Stimulated activated CD8-positive, alpha-beta memory T cell treated with anti-CD3 and anti-CD28 coated beads, Interleukin-4, amount 100 ng/mL, for 1 hour (primary cell): ENCODE measurements at places on chromosomes 1 and 21.

DNA sequence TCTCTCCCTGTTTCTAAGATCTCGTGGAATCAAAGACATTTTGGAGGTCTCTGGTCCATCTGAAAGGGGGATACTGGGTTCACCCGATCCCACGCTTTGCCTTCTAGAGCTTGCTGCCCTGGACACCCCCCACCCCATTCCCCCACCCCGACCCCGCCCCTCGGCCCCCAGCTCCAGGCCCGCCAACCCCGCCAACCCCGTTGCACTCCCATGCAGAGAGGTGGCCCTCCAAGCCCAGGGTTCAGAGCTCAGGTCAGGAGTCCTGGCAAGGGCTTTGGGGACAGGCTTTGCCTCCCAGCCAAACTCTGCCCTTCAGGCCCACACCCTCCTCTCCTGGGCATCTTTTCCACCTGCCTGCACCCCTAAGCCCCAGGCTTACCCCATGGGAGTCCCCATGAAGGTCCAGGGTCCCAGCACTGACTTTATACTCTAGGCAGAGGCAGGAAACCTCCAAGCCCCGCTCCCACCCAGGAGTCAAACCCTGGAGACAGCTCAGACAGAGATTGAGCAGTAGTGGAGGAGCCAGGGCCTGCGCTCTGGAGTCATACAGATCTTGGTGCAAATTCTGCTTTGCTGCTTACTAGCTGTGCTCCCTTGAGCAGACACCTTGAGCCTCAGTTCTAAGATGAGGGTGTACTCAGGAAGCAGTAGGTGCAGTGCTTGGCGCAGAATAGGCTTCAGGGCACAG lies 155.9 kb downstream of the FOXD2 start:
- no peak for DNase-seq

GRCh38 chr1:24694380-24694843 lies 50.8 kb upstream of the CLIC4 start:
- no peak for DNase-seq

GRCh38 chr21:45209685-45210284 lies 77.9 kb downstream of the POFUT2 start:
- no peak for DNase-seq

DNA sequence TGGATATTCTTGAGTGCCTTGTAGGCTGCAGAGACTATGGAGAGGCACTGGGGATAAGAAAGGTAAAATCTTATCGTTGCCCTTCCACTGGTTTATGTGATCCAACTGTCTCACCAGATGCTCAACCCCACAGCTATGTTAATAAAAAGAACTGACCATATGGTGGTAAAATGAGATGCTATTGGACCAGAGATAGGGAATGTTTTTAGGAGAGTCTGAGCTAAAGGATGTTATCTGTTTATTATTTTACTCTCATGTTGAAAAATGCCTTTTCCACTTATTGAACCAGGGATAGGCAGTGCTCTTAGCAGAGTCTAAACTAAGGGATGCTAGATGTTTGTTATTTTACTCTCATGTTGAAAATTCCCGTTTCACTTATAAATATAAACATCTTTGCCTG lies 172.8 kb upstream of the GREM2 start:
- DNase-seq: no peak

DNA sequence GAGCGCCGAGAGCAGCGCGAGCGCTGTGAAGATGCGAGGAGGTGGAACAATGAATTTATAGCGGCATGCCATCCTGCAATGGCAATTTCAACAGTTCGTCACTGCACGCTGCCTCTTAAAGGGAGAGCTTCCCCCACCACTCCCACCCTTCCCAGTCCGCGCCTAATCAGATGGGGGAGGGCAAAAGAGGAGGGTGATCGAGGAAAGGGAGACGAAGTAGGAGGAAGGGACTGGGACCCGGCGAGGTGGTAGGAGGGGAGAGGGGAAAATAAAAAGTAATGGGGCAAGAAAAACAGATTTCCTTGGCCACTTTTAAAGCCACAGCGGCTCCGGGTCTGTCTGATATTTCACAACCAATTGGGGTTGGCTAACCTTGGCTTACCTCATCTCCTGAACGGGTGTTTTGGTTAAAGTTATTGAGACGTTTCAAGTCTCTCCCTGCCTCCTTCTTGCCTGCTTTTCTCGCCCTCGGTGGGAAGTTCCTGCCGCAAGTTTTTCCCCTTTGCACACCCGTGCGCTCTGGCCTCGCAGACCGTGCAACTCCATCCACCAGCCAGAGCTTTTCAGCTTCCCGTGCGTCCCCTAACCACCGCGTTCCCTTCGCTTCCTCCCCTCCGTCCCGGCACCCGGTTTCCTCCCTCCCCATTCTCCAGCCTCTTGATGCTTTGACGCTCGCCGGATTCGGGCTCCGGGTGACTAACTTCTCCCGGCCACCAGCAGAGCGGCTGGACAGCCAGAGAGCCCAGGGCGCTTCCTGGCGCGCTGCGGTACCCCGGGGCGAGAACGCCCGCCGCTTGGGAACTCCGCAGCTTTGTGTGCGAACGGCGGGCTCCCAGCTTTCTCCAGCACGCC lies at the start of gene ADAMTS5:
Gene ADAMTS5 (minus strand): TSS at position 27 of the 852 bp plus-strand sequence. CDS start 697 bp downstream, outside the sequence.
- DNase-seq: no peak

GRCh38 chr1:30731806-30732276 lies 8.5 kb upstream of the MATN1 start:
- DNase-seq: no peak

DNA sequence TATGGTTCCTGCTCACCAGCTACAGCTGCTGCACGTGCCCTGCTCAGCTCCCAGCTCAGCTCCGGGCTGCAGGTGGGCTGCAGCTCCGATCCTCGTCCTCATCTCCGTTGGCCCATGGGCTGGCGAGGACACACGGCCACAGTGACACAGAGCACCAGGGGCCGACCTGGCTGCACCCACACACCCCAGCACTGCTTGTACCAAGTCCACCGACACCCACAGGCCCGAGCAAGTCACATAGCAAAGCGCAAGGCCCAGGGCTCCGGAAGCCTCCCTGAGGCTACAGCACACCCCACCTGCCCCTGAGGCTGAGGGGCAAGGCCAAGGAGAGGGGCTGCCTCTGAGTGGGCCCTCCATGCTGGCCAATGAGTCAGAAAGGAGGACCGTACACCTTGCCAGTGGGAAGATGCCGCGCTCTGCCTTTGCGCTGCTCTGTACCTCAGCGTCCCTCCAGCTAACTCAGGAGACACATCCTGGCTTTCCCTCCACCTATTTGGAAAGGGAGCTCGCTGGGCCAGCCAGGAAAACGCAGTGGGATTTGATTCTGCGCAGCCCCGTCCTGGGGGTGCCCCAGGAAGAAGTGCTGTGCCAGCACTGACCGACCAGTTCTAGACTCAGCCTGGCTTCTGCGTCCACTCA lies 124.8 kb downstream of the SIK1 start:
- no peak for DNase-seq

GRCh38 chr1:84653130-84653677 lies 37.1 kb downstream of the SSX2IP start:
- no peak for DNase-seq

GRCh38 chr1:116203920-116204319 lies 92.7 kb downstream of the MAB21L3 start:
- no peak for DNase-seq

GRCh38 chr1:207872621-207873020 lies 38.3 kb downstream of the CD34 start:
- DNase-seq: no peak

GRCh38 chr1:24541711-24542346 lies 14.1 kb upstream of the NCMAP start:
- DNase-seq: no peak

GRCh38 chr21:25636727-25637126 lies 2.3 kb upstream of the JAM2 start:
- no peak for DNase-seq

DNA sequence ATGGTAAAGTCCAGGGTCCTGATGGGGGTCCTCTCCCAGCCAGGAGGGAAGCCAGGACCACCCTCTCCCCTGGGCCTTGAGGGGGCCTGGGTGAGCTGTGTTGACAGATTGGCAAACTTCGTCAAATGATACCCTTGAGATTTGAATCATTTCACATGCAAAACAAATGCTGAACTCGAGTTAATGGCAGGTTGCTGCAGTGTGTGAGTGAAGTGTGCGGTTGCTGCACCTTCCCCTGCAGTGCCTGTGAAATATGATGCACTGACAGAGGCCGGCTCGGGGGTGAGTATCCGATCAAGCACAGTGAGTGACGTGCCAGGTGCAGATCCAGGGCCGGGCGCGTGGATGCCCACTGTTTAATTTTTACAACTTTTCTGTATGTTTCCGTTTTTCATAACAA lies 5.7 kb upstream of the KRTAP12-1 start:
- DNase-seq: no peak

GRCh38 chr1:85203573-85204171 lies 2.9 kb upstream of the SYDE2 start:
- no peak for DNase-seq

DNA sequence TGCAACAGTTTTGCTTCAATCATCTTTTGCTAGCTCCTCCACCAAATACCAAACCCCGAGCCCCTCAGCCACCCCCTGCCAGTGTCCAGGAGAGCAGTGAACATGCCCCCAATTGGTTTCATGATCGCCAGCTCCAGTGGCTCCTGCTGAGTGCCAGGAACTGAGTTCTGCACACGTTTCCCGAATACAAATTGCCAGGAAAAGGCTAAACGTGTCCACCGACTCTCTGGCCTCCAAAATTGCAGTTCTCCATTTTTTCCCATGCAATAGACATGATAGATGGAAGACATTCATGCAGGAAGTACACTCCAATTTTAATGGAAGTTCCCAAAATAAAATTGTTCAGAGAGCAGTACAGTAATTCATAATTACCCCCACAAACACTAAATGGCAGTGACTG lies 101.3 kb downstream of the SPSB1 start:
- no peak for DNase-seq

DNA sequence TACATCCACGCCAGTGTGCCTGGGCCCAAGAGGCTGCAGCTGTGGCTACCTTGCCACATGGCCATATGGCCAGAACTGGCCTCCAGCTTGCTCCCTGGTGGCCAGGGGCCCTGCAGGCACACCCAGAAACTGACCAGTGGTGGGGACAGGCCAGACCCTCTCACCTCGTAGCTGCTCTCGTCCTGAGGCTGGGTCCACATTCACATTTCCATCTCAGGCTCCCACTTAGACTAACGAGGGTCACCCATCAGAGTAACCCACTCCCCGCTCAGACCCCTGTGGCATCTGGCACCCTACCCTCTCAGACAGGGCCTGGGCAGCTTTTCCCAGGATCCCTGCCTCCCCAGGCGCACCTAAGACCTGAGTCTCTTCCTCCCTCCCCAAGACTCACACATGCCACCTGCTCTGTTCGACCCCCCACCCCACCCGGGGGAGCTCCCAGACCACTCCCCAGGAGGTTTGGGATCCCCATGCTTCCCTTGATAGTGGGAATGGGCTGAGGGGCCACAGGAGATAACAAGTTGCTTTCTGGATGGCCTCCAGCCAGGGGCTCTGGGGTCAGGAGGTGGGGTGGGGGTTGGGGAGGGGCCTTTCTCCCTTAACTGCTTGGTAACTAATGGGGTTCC lies 21.3 kb upstream of the RNU1-4 start:
- DNase-seq: no peak

DNA sequence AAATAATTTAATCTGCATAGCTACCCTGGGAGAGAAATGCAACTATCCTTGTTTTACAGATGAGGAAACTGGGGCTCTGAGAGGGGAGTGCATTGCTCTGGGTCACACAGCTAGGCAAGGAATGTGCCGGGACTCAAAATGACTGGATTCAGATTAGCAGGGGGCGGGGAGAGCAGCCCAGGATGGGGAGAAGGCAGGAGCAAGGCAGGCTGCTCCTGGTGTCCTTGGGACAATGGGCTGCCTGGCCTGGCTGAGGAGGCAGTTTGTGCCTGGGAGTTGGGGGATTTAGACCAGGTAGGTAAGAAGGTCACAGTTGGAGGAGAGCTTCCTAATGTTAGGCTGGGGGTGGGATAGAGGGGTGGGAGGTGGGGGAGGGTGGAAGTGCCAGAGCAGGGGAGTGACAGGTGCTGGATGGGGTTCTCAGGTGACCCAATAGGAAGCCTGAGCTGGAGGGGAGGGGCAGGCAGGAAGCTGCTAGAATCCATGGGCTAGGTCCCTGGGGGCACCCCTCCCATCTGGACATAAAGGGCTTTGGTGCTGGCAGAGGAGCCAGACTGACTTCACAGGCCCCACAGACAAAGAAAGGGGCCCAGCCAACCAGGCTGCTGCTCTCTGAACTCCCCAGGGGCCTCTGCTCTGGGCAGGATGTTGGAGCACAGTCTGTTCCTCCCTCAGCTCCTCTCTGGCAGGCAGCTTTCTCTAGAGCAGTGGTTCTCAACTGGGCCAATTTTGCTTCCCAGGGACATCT lies 29.0 kb downstream of the TRIM62 start:
- no peak for DNase-seq

- DNase-seq: no peak
Observed at GRCh38 chr1:212500983-212501382, 68.3 kb downstream of the NENF start.
